NCI-H1436 (cell line): ENCODE measurements at places on chromosomes 2 and 18.

GRCh38 chr2:224325941-224326340, 76.0 kb downstream of the FAM124B start:
- DNase-seq, result no peak

- DNase-seq, result no peak
Measured at GRCh38 chr2:25844089-25844488, 34.2 kb downstream of the ASXL2 start.

DNA sequence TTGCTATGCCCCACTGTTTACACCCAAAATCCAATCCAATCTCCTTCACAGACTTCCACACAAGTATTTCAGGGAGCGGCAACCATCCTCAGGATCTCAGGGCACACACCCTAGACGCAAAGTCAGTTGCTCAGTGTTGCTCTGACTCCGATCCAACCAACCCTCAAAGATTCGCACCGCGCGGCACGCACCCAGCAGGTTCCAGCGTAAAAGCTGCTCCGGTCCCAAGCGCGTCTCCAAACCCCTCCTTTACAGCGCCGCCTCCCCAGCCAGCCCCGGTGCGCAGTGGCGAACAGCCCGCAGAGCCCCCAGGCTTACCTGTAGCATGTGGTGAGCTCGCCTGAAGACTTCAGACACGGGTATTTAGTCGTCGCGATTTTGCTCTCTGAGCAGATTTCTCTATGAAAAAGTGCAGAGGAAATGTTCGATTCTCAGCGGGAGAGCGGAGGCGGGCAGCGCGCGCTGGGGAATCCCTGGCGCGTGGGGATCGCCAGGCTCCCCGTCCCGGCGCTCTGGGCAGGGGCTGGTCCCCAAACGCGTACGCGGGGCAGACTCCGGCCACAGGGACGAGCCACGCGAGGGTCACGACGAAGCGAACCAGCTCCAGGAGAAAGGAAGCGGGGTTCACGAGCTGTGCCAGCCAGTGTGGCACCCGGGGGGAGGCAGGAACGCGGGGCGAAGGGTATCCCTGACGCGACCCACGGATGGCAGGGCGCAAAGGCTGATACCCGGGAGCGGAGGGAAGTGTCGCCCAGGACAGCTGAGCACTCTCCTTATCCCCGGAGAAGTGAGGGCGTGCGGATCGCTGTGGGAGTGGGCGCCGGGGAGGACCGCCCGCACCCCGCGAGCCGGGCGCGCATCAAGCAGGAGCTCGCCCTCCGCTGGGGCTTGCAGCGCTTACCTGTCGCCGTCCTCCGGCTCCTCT, 650 bp downstream of the CCBE1 start:
- no peak for DNase-seq

DNA sequence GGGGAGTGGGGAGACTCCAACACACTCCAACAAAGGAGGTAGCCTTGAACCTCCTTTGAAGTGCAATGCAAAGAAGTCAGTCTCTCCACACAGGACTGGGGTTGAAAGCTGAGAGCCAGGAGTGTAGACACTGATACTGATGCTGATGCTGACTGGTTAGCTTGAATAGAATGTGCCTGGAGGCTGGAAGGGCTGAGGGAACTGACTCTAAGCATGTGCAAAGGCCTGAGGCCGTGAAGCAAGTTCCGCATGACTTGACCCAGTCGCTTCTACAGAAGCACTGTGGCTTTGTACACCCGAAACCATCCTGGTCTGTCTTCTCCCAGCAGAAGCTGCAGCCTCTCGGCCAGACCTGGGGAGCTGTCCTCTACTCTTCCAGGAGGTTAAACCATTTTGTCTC, 10.4 kb downstream of the FOXI3 start:
- no peak for DNase-seq

- no peak for DNase-seq
Measured at GRCh38 chr2:239148495-239149200, 252.2 kb downstream of the HDAC4 start.

DNA sequence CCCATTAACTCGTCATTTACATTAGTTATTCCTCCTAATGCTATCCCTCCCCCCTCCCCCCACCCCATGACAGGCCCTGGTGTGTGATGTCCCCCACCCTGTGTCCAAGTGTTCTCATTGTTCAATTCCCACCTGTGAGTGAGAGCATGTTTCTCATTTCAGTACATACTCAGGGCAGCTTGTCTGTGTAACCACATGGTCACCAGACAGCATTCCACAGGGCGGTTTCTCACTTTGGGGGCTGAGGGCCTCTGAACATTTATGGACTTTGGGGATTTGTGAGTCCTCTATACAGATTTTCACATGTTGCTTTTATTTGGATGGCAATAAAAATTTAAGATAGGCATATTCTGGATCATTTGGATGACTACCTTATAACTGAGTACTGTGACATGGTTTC, 84.0 kb downstream of the LYPD6B start:
- no peak for DNase-seq
